Activated CD8-positive, alpha-beta memory T cell treated with anti-CD3 and anti-CD28 coated beads, Interleukin-2, amount 50 U/mL, for 4 hours (primary cell): ENCODE measurements at places on chromosomes 12 and 14.

DNA sequence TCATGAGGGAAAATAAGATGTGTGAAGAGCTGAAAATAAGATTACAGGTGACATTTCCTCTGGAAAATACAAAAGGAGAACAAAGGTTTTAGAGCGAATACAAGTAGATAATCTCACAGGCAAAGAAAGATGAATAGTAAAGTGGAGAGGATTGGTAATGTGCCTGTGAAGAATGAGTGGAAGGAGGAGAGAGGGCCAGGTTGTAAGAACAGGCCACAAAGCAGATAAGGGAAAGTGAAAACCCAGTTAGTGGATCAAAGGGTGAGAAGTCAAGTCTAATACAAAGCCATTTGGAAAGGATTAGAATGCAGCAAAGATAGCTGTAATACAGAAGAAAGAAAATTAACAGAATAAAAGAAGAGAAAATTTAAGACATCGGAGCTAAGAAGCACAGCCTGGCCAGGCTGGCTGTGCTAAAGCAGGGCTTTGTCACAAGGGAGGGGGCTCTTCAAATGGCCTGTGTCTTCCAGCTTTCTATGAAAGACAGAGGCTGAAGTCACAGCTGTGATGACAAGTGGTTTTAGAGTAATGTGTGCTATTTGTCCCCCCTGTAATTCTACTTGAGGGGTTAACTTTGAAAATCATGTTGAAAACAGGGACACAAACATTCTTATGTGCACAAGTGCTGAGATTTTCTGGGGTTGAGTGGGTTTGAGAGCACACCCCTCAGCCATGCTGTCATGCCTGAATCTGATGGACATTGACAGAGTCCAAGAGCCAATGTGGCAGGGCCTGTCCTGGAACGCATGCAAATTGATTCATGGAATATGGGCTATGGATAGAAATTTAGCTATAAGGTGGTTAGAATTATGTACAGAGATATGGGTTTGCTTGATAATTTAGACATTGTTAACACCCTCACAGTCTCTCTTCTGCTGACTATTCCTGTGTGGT is 344.5 kb upstream of the NAV3 start:
- DNase-seq = no peak

DNA sequence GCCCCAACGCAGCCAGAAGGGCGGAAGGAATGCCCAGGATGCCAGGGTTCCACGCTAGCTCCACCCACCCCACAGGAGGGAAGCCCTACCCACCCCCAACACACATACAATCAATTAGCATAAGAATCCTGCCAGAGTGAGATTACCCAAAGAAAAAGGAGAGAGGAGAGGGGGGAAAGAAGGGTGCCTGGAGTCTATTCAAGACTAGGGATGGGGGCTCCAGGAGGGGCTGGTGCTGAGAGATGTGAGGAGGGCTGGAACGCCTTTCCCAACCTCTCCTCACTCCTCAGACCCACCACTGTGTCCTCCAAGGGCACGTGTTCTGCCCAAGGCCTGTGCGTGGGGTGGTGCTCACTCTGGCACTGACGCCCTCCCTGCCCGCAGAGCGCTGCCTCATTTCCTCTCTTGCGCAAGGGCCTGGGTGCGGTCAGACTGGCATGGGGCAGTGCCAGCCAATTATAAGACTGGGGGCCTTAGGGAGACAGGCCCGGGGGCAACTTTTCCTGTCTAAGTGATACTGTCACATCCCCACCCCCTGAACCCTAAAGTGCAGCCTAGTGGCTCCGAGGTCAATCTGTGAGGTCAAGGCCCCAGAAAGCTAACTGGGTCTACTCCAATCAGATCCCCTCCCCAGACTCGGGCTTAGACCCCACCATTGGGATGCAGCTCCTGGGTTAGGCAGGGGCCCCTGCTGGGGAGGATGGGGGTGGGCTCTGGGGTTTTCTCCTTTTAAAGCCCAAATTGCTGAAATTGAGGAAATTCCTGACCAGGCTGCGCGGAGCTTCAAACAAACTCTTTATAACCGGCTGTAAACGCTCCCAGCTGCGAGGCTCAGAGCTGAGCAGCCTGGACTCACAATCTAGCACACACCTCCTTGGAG is 10.2 kb upstream of the ITGB7 start:
- DNase-seq = peak; percentile 64

DNA sequence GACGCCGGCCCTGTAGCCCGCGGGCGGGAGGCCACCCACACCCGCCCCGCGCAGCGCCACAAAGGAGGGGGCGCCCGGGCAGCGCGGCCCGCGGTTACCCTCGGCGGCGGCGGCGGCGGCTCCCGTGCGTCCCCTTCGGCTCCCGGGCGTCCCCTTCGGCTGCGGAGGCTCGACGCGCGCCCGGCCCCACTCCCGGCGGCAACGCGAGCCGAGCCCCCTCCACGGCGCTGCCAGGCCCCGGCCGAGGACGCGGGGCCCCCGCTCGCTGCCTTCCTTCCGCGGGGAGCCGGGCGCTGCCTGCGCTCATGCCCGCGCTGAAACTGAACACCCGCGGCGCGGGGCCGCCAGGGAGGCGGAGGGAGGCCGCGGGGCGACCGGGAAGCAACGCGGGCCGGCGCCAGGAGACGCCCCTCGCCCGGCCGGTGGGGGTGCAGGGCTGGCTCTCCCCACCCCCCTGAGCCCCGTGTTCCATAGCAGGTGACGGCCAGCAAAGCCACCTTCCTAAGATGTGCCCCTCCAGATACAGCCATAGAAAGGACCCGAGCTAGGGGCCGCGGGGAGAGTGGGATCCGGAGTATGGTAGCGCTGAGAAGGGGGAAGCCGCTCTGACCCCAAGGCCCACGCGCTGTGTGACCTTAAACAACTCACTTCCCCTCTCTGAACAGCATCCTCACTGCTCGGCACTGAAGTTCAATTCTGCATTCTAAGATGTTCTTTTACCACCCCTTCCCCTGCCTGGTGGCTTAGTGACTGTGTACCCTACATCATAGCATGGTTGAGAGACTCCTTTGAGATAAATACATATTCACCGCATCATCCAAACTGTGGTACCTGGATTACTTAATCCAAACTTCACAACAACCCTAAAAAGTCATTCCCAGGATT is 42.8 kb downstream of the KDM2B start:
- peak; percentile 43 for DNase-seq

DNA sequence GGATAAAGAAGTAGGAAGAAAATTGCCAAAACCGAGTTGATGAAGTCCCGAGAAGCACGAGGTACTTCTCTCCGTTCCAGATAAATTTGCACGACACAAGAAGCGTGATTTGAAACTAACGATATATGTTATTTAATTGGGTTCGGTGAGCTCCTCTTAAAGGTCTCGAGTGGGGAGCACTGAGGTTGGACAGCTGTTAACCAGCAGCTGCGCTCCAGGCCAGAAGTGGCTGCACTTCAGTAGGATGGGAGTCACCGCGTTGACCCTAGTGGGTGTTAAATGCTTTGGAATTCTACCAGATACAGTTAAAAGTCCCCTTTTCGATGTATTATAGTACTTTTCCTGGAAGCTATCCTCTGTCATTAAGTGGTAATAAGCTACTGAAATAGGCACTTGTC is 953 bp upstream of the DCAF5 start:
- DNase-seq = no peak

DNA sequence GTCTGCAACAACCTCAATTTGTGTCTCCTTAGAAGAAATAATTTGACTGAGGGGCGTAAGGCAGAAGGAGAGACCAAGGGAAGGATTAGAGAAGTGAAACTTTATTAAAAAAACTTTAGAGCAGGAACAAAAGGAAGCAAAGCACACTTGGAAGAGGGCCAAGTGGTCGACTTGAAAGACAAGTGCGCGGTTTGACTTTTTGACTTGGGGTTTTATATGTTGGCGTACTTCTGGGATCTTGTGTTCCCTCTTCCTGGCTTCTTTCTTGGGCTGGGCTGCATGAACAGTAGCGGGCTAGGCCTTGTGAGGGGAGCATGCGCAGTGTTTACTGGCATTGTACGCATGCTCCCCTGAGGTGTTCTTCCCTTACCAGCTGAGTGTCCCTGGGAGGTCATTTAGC is 369.3 kb upstream of the DCN start:
- no peak for DNase-seq

- no peak for DNase-seq
Observed at GRCh38 chr12:75439930-75440329, 40.6 kb upstream of the GLIPR1 start.

- no peak for DNase-seq
Observed at GRCh38 chr12:131034631-131035244, 81.0 kb downstream of the ADGRD1 start.

GRCh38 chr14:47191700-47192099 is 483.7 kb downstream of the MDGA2 start:
- no peak for DNase-seq
